Left kidney (tissue), 8 donors: ENCODE measurements at places on chromosomes 16 and 17. TPM values are rescaled to one million over a fixed set of nuclear protein-coding genes. Genes with fewer than 3 reads are reported as not detected.

- no peak for DNase-seq
Measured at GRCh38 chr16:1968146-1968953, 1.7 kb downstream of the RNF151 start.

DNA sequence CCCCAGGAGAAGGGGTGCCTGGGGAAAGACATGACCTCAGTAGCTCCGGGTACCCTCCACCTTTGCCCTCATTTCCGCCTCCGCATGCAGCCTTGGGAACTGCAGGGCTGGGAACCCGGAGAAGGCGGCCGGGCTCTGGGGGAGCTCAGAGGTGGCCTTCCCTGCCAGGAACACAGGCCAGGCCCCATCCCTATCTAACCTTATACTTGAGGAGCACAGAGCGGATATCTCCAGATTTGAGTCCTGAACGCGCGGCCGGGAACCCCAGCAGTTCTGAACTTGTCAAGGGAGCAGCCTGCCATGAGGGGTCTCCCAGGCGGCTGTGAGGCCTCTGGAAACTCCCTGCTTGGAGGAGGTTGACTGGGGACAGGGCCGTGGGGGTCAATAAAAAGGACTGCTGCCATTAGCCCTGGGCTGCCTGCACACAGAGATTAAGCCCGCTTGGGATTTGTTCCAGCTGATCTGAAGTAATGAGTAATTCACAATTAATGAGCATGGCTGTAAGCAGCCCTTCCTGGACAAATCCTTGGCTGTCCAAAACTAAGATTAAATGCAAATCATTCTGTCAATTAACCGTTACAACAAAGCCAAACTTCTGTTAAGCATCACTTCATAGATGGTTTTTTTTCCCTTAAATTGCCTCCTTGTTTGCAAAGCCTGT lies 26.3 kb upstream of the METRNL start:
- no peak for DNase-seq

- DNase-seq: no peak
Measured at GRCh38 chr17:38735161-38735997, 5.2 kb downstream of the CISD3 start.

Gene AATK
- polyA plus RNA-seq: 3.9 TPM
